Immature natural killer cell (primary cell): ENCODE measurements at places on chromosomes 4 and X. TPM values are rescaled to one million over a fixed set of nuclear protein-coding genes. Genes with fewer than 3 reads are reported as not detected.

Gene NLGN3
- 0.07 TPM for polyA plus RNA-seq

DNA sequence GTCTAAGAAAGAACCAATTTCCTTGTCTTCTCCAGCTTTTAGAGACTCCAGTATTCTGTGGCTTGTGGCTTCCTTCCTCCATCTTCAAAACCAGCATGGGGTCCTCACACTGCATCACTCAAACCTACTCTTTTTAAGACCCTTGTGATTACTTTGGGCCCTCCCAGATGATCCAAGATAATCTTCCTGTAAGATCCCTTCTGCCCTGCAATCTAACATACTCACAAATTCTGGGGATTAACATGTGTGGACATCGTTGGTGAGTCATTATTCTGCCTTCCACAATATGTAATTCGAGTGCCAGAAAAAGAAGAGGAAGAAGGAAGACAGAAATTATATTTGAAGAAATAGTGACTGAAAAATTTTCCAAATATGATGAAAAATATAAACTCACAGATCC is 47.9 kb downstream of the BEND4 start:
- no peak for DNase-seq

- no peak for DNase-seq
These were observed 168.9 kb upstream of the EDNRA start for GRCh38 chr4:147311956-147312355.

GRCh38 chr4:78297116-78297800 is 240.1 kb downstream of the FRAS1 start:
- no peak for DNase-seq

DNA sequence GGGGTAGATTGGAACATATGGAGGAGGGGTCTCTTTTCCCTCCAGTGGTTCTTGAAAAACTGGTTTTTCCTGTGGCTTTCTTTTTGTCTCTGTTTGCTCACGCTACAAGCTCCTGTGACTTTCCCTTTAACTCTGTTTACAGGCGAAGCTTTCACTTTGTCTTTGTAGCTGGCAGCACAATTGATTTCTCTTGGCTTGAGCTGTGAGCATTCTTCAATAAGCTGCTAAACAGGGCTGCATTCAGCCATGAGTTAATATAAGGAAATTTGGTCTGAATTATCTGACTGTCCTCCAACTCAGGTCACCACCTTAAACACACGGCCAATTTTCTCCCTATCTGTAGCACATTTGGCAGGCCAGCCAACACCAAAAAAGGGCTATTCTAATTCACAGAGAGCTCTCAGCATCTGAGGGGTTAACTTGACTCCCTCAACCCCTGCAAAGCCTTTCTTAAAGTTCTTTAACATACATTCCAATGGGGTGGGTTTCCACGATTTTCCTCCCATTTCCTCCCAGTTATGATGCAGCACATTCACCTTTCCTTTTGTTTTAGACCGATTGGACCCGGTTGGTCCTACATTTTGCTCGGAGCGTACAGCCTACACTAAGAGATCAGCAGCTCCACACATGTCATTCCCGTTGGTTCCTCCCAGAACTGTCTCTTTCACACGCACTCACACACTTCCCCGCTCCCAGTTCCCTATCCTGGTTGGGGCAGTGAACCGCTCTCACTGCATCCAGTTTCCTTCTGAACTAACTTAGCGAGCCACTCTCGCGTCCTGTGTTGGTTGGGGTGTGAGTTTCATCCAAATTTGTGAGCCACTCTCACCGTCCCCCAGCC is 45.4 kb downstream of the UGT2A3 start:
- no peak for DNase-seq

GRCh38 chr4:48184882-48185281 is 50.8 kb upstream of the TXK start:
- DNase-seq = no peak

DNA sequence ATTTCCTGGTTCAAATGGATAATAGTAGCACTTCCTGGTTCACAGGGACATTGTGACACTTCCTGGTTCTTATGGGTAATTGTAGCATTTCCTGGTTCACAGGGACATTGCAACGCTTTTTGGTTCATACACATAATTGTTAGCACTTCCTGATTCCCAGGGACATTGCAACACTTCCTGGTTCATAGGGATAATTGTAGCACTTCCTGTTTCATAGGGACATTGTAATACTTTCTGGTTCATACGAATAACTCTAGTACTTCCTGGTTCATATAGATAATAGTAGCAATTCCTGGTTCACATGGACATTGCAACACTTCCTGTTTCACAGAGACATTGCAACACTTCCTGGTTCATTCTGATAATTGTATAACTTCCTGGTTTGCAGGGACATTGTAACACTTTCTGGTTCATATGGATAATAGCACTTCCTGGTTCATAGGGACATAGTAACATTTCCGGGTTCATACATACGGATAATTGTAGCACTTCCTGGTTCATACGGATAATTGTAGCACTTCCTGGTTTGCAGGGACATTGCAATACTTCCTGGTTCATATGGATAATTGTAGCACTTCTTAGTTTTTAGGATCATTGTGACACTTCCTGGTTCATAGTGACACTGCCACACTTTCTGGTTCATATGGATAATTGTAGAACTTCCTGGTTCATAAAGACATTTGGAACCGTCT is 61.6 kb upstream of the CD99 start:
- peak; percentile 70 for DNase-seq
